ENCODE measurements at places on chromosomes 16 and 17.

DNA sequence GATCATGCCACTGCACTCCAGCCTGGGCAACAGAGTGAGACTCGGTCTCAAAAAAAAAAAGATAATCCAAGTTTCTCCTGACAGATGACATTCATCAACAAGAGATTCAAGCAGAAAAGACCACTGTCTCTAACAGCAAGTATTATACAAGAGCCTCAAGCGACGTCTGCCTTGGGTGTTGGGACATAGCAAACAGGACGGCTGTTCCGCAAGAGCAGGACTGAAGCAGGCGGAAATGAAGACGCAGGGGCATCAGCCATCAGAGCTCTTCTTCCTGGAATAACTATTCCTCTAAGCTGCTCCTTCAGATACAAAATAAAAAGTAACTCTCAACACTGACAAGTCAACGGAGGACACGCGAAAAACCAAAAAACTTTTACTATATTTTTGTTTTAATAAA lies 54.0 kb downstream of the ANKRD11 start:
- DNase-seq, result no peak

DNA sequence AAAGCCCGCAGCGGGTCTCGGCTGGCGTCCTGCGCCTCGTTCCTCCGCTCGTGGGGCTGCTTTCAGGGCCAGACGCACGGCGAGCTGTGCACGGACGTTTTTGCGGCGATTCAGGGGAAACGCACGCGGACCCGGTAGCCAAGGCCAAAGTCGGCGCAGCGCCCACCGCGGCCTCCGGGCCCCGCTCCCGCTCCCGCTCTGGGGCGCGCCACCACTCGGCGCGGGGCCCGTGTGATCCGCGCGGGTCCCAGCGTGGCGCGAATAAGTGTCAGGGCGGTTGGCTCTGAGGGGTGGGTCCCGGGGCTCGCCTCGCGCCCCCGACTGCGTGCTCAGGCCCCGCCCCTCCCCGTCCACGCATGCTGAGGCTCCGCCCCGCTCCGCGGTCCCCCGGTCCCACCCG lies 694 bp upstream of the TBCD start:
- DNase-seq, result no peak

GRCh38 chr17:17511881-17512858 lies 16.0 kb upstream of the RASD1 start:
- DNase-seq, result no peak

DNA sequence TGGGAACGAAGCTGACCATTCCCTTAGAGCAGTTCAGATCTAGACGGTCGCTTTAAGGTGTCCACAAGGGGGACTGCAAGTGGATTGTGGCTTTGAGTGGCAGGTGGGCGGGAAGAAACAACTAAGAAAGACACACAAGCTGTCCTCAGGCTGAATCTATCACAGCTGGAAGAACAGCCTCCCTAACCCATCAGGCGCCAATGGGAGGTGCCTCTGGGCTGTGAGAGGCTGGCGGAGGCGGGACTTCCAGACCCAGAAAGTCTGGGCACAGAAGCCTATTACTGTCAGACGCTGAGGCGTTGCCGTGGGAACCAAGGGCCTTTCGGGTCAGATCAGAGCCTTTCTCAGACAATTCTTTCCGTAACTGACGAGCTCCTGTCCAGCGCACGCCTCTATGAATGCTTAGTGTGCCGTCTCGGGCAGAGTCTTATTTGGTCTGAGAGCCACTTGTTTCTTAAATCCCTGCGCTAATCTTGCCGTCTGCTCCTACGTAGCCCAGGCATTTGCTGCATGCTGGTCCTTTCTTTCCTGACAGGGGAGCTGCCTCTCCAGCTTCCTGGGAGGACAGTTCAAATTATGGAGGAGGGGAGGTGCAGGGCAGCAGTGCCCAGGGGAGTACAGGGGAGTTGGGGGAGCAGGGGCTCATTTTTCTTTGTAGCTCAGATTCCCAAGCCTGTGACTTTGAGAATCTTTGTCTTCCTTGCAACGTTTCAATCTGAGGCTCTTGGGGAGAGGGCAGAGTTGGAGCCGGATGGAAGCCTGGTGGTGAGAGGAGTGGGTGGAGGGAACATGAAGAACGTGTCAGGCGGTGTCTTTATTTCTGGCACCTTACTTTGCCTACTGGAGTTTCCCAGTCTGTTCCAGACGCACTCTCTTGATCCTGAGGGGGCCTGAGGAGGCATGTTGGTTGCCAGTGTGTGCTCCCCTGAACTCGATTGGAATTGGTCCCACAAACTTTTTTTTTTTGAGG lies 618.7 kb downstream of the KCNJ18 start:
- no peak for DNase-seq

DNA sequence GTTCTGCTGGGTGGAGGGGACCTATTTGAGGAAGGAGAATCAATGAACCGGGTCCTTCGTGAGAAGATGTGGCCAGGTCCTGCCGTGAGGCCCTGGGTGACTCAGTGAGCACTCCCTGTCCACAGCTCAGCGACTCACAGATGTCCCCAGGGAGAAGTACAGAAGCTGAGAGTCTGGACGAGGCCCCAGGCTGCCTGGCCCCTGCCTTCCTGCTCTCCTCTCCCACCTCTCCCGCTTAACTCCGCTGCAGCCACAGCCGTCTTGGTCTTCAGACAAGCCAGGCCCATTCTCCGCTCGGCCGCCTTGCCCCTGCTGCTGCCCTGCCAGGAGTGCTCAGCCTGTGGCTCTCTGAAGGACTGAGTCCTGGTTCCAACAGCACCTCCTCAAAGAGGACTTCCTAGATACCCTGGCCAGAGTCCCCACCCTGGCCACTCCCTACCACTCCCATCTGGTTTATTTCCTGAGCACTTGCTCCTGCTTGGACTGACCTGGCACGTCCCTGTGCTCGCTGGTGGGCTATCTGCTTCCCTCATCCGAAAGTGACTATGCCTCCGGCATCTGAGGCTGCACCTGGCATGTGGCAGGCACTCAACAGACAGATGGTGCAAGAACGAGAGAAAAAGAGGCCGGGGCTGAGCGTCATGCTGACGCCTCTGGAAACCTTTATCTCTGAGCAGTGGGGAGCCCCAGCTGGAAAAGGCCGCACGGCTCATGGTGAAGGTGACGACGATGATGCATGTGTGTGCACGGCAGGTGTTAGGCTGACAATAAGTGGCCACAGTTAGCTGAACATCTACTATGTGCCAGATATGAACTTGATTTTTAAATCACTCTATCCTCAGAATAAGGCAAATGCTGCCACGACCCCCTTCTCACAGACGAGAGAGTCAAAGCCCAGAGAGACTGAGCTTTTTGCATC lies 9.2 kb upstream of the TNFRSF13B start:
- no peak for DNase-seq
